ENCODE measurements at places on chromosomes 2 and 18. TPM values are rescaled to one million over a fixed set of nuclear protein-coding genes. Genes with fewer than 3 reads are reported as not detected.
A peak's percentile ranks its signal among the peaks of the same experiment; 100 is the strongest.

ID2 gene
- total RNA-seq, result 135 TPM

DNA sequence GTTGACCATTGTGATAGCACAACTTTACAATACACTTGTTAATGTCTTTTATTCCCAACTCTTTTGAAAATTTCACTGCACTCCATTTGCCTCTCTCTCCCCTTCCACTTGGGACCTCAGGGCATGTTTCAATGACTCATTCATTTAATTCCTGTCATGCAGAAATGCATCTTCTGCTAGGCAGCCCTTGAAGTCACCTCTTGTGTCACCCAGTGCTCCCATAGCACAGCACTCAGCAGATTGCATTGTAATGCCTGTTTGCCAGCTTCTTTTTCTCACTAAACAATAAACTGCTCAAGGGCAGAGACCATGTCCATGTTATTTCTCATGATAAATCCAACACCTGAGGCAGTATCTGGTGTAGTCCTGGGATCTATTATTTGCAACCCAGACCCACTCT is 85.9 kb upstream of the ACSL3 start:
- no peak for DNase-seq

VSNL1 gene
- not detected for total RNA-seq

DNA sequence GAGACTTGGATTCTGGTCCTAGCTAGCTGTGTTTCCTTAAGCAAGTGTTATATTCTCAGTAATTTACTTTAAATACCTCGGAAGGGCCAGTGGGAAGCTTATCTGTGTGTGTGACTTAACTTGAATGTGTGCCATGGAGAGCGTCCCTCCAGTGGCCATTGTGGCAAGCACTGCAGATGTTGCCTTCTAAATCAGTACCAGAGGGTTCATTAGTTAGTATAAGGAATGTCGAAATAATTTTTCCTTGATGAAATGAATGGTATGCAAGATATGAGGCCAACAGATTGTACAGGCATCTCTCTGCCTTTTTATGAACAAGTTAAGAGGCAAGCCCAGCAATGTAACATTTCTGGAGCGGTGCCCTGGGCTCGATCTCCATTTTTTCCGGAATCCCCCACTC is 52.0 kb downstream of the FBXO36 start:
- no peak for DNase-seq

RGPD3 gene
- total RNA-seq, result 0.14 TPM

DNA sequence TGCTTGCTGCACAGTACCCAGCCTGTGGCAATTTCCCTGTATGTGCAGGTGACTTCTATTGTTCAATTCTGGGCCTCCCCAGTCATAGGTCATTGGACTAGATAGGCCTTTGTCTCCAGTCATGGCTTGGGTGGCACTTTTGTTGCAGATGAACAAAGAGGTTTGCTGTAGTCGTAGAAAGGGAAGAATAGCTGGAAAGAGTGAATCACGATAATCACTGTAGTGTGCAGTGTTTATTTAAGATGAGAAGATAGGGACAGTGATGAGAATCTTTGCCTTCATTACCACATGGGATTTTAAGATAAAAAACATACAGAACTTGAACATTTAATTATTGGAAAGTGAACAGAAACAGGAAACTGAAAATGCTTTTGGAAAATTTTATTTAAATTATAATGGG is 156.1 kb upstream of the CYRIA start:
- DNase-seq, result no peak

ACTG2 gene
- 2,422 TPM for total RNA-seq

SFTPB gene
- 1.7 TPM for total RNA-seq

DTNA gene
- 115 TPM for total RNA-seq

- no peak for DNase-seq
These were observed 15.5 kb downstream of the PNO1 start for GRCh38 chr2:68172990-68173700.

GRCh38 chr18:59988098-59988706 is 88.4 kb downstream of the PMAIP1 start:
- no peak for DNase-seq

GRCh38 chr2:20291846-20292408 is 58.7 kb downstream of the PUM2 start:
- no peak for DNase-seq

DNA sequence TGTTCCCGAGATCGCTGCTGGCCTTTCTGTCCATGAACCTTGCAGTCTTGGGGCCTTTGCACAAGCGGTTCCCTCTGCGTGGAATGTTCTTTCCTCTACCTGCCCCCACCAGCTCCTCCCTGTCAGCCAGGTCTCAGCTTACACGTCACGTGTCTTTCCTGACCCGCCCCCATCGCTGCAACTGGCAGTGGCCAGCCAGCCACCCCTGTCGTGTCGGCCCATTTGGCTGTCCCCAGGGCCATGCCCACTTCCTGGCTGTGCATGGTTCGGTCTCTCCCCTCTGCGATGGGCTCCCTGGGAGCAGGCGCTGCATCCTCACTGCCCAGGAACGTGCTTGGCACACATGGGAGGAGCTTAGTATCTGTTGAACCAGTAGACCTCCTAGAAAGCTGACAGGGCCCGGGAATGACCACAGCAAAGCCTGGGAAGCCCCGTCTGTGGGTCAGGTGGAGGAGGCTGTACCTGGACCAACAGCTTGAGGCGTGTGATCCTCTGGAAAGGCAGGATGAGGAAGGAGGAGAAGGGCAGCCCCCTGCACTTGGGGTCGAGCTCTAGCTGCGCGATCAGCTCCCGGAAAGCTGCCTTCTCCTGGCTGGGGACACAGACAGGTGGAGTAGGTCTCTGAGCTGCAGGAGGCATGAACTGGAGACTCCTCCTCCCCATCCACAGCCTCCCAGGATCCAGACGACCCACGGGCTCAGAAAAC is 21.0 kb downstream of the SNORC start:
- peak; percentile 64 for DNase-seq

DNA sequence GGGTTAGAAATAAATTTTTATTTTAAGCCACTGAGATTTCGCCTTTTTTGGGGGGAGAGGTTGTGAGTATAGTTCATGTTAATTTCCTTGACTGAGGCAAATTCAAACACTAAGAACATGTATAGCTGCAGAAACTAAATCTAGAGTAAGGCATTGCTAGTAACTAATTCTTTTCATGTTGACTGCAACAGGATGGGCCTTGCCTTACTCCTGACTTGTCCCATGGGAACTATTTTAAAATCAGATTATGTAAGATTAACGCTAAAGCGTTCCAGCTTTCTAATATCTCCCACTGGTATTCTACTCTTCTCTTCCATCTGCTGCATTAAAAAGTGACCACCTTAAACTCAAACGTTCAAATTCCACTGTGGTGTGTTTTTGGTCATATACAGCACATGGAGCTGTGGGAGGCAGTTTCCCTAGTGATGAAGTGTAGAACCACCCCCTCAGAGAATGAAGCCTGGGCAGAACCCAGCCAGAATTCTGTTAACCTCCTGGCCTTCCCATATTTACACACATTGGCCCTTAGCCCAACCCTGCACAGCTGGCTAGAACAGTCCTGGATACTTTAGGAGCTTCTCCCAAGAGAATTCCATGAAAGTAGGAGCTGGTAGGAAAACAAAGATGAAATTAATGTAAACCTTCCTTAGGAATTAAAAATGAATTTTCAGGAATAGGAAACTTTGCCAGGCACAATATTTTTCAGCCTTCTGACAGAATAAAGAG is 687.8 kb downstream of the SLC4A3 start:
- DNase-seq, result no peak

PROKR1 gene
- not detected for total RNA-seq

DNA sequence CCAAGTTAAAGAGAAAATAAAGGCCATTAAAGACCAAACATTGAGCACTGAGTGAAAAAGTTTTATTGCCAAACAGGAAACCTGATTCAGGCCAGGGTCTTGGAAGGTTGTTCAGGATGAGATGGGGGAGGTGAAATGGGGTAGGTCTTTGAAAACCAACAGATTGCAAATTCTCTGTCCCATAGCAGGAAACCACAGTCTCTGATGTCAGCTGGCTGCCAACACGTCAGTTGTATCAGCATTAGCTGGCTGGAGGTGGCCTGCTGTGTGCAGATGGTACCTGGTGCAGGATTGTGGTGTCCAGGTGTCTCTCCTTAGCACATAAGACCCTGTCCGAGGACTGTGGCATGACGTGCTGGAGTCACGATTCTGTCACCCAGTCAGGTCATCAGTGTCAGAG is 106.3 kb downstream of the MSH2 start:
- peak; percentile 58 for DNase-seq

FLACC1 gene
- total RNA-seq, result 2.4 TPM

SERPINB4 gene
- total RNA-seq, result not detected

RAD51AP2 gene
- not detected for total RNA-seq

- peak; percentile 40 for DNase-seq
These were observed 21.0 kb upstream of the CABLES1 start for GRCh38 chr18:23114171-23114881.

DNA sequence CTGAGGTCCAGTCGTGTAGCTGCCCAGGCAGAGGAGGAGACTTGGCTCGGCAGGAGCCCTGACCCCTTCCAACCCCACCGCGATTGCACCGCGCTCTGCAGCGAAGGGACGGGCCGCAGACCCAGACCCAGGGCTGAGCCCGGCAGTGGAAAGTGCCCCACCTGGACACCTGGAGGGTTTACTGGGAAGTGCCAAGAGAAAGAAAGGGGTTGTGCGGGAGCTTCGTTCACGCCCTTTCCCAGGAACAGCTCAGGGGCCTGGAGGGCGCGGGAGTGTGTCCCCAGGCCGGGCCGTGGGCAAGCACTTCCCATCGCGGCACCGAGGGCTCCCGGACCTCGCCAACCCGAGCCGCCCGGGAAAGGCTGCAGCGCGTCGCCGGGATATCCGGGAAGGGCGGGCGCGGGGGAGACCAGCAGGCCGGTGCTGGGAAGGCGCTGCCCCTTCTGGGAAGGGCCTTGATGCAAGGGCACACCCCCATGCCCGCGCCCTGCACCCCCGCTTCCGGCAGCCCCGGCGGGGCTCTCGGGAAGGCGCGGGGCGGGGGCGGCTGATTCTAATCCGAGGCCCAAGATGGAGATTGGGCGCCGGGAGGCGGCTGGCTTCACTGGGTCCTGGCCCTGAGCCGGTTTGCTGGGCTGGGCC is 36.1 kb upstream of the MRPL33 start:
- DNase-seq, result peak; percentile 95

DNA sequence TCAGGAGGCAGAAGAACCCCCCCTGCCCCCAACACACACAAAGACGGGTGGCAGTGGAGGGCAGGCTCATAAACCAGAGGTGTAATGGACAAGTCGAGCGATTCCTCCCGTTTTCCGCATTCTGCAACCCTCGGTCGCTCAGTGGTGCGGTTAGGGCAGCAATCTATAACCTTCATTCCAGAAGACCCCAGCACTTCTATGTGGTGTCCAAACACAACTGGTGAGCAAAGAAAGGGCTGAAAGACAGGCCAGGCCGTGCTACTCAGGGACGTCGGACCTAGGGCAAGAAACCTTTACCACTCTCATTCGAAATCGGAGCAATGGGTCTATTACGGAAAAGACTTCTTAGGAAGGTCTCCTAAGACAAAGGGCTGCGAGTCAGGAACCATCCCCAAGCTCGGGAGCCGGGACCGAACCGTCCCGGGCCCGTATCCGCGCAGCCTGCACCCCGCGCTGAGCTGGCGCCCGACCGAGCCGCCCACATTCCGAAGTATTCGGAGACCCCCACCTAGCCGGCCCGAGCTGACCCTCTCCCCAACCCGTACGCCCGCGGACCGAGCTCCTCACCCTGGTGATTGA is 568 bp downstream of the ARL5A start:
- no peak for DNase-seq

GRCh38 chr2:72581560-72582181 is 244.2 kb downstream of the EXOC6B start:
- DNase-seq, result no peak
